ENCODE measurements at places on chromosomes 1 and 21.

- no peak for DNase-seq
Measured at GRCh38 chr1:91591175-91591974, 90.7 kb downstream of the CDC7 start.

DNA sequence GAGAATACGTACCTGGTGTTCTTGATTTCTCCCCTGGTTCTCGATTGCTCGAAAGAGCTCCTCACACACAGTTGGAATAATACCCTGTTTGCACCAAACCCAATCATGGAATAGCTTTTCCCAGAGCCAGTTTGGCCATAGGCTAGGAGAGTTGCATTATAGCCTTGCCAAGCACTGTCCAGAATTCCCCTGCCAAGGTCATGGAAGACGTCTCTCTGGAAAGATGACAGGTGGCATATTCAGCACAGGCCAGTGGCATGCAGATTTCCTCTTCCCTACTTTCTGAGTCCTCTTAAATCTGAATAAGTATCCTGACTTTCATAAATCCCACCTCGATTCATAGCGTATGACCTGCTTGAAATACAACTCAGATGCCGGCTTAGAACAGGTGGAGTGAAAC is 96.5 kb downstream of the SCCPDH start:
- no peak for DNase-seq

DNA sequence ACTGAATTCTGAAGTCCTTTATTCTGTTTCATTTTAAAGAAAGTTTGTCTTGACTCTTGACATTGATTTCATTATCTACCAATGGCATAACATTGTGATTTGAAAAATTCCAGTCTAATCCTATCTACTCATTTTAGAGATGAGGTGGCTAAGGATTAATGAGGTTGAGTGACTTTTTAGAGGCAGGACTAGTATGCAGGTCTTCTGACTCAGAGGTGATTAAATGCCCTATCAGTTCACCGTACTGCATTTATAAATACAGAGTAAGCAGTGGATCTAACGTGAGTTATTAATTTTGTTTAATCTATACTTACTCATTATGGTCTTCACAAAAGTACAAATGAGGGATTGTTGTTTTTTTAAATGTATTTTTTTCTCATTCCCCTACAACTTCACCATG is 277.6 kb downstream of the PTBP2 start:
- DNase-seq, result no peak

DNA sequence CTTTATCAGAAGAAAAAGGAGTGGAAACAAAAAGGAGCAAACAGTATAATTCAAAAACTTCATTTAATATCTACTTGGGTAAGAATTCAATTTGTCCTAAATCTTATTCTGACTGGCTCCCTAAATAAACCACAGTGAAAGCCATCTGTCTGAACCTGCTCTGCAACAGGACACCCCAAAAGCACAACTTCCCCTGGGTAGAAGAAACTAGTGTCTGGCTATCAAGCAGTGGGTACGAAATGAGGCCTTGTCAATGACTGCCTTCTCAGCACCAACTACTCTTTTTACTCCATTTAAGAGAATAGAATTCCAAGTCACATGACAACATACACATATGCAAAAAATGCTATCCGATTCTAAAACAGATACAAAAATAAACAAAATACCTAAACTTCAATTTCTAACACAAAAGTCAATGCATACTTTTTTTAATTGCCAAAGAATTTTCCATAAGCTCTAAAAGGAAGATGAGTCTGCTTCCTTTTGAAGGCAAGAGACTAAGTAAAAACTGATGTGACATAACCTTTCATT is 206.8 kb downstream of the SLC45A1 start:
- no peak for DNase-seq

GRCh38 chr1:27656157-27656893 is 15.7 kb downstream of the IFI6 start:
- DNase-seq, result no peak

DNA sequence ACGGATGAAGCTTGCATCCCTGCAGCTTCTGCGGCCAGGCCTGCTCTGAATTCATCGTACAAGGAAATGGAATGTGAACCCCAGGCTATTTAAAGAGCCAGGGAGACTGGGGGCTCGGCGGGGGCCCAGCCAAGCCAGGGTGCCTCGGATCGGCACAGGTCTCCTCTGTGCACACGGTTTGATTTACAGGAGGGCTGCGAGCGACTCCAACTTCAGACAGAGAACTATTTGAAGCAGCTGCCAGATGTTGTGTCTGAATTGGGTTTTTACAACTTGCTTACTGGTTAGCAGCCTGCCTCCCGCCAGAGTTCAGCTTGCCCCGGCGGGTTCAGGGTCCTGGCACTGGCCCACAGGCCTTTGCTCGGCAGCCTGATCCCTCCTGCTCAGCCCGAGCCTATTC is 83.2 kb downstream of the SPSB1 start:
- no peak for DNase-seq

DNA sequence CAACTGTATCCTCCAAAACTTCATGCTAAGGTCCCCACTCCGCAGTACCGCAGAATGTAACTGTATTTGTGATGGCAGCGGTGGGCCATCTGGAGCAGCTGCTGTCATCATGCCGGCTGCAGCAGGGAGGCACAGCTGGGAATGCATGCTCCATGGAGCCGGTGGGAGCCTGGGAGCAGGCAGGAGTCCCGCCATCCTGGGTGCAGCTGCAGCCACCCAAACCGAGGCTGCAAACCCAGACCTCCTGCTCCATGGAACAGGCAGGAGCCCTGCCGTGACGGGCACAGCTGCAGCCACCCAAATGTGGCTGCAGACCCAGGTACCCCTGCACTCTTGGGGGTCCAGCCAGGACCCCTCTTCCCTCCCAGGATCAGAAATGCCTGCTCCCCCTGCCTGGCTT is 80.3 kb downstream of the SCMH1 start:
- DNase-seq, result no peak

DNA sequence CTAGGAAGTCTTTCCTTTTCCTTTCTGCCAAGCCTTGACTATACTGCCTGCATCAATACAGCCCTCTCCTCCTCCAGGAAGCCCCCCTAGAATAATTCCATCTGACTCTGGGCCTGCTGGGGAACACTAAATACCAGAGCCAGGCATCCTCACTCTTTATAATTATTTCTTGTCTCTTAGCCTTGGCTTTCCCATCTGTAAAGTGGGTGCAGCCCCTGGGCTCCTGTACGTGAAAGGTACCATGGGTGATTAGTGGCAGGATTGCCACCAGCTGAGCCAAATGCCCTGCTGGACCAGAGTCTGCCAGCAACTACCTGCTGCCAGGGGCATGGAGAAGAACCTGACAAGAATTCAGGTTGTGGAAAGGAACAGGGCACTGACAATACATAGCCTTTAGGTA is 58.7 kb downstream of the LGR6 start:
- DNase-seq, result no peak

- no peak for DNase-seq
Measured at GRCh38 chr1:201826830-201827229, 2.1 kb upstream of the IPO9 start.

- DNase-seq, result no peak
Measured at GRCh38 chr1:192979542-192979941, 79.6 kb downstream of the UCHL5 start.

DNA sequence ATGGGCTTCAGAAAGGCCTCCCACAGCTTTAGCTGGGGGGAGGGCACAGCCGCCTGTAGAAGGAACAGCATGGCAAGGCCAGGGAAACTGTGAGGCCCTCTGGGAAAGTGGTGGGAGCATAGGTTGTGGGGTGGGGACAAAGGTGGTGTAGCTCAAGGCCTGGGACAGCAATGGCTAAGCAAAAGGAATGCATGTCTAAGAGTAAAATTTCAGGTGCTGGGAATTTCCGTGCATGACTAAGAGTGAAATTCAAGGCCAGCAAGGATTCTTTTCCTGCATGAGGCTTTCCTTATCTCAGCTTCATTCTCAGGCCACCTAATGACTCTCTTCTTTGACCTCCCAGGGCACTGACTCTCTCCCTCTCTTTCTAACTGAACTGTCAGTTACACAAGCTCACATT is 86.5 kb upstream of the WNT4 start:
- no peak for DNase-seq

DNA sequence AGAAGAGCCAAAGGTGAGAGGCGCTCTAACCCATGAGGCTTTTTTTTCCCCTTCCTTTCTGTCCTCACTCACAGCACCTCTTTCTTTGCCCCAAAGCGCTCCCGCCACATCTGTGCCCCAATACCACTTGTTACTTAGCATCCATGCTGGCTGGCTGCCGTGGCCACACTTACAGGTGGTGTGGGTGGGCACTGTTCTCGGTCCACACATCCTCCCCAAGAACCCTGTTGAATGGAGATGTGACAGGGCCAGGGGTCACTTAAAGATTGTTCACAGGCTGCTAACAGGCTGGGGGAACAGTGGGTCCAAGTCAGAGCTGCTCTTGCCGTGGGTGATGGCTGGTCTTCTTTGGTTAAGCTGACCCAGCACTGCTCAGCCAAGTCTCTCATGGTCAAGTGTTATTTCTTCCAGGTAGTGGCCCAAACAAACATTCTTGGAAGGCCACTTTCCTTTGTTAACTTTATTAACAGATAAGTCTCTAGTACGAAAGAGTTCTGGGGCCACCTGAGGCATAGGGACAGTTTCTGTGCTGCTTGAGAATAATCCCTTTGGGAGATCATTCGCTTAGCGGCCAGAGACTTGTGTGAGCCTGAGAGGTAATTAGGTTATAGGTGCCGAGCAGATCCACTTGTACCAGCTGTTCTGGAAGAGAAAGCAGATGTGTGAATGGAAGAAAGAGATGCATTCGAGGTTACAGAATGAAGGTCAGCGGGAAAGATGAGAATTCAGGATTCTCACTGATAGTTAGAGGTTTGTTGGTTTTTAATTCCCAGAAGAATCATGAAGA is 62.6 kb upstream of the IRF2BP2 start:
- DNase-seq, result no peak

DNA sequence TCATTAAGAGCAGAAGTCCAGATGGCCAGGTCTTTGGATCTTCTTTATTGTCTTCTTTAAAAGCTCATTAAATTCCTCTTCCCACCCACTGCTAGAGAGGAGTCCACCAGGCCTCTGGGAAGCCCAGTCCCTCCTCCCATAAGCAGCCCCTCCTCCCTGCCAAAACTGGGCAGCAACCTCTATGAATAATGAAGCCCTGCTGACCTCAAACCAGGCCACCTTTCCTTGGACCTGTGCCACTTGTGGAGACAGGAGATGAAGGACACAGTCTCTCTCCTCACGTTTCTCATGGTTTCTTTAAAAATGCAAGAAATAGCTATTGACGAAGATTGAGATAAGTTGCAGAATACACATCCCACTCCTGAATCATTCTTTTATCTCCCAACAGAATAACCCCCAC is 112.8 kb downstream of the EDEM3 start:
- DNase-seq, result no peak

- DNase-seq, result no peak
Measured at GRCh38 chr1:117654493-117655219, 48.8 kb downstream of the TENT5C start.

DNA sequence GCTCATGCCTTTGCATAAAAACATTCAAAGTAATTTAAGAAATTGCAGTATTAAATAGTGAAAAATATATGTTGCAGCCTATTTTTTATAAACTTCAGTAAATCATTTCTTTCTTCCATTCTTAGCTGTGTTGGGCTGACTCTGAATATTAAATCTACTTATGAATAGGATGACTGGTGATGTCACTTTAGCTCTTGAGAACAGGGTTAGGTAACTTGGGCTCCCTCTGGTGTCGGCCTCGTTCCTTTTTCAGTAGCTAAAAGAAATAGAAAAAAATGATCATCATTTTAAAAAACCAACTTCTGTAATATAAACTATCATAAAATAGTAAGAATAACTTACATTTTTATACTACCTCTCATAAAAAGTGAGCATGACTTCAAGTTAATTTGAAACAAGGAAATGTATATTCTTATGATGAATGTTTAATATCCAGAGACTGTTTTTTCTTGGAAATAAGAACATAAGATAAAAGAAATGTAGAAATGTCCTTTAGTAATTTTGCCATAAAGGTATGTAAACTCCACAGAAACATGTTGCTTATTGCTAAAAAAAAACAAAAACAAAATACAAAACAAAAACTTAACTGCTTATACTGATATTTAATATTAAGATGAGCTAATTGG is 26.8 kb upstream of the NCAM2 start:
- DNase-seq, result no peak

DNA sequence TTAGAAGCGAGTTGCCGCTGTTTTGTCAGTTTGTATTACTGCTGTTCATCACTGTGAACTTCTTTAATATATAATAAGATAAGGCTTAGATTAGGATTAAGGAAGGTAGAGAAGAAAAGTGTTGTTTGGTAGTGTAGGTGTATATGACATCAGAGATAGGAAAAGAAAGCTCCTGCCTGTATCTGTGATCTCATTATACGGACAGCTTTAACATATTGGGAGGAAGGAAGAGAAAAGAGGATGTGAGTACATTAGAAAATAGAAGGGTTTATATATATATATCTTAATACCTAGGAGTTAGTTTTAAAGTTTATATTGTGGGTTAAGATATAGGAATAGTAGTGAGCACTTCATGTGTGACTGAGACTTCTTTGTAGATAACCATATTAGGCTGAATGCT is 71.0 kb downstream of the RALGPS2 start:
- DNase-seq, result no peak

DNA sequence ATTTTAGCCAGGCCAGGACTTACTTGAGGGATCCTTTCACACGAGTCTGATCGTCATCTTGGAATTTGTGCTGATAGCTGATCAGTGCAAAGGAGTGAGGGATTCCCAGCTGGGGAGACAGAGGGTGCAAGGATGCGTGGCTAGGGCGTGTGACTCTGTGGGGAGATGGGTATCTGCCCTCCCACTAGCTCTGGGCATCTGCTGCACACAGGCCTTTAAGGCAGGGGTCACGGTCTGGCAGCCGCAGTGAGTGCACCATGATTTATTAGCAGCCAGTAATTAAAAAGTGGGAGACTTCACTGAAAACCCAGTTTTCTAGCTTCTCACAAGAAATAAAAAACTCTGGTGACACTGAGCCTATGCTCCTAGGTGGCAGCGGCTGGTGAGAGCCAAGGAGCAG is 20.4 kb downstream of the THAP3 start:
- no peak for DNase-seq

- no peak for DNase-seq
Measured at GRCh38 chr1:180170546-180171151, 16.0 kb downstream of the QSOX1 start.

DNA sequence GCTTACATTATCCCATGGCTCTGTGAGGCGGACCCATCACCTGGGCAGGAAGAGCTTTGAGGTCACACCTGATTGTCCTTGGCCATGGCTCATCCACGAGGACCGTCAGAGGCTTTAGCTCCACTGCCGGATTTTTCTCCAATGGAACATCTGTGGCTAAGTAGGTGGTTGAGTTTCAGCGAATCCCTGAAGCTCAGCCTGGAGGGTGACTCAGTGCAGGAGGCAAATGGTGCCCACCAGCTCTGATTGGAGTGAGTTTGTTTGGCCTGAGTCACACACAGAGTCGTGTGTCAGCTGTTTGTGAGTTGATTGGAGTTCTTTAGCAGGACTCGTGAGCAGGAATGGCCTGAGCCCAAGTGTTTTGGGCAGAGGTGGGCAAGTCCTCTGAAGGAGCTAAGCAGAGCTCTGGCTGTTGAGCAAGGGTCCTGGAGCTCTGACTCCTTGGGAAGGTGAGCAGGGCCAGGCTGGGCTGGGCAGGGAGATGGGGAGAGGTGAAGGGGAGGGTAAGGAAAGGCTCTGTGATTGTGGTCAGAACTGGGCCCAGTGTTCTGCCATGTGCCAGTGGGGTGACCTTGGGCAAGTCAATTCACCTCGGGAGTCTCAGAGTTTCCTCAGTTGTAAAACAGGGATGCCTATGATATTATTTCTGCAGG is 2.0 kb downstream of the SLC6A17 start:
- DNase-seq, result no peak

Measured in activated gamma-delta T cell (primary cell).